ENCODE measurements at places on chromosomes 1 and 21. TPM values are rescaled to one million over a fixed set of nuclear protein-coding genes. Genes with fewer than 3 reads are reported as not detected.

DNA sequence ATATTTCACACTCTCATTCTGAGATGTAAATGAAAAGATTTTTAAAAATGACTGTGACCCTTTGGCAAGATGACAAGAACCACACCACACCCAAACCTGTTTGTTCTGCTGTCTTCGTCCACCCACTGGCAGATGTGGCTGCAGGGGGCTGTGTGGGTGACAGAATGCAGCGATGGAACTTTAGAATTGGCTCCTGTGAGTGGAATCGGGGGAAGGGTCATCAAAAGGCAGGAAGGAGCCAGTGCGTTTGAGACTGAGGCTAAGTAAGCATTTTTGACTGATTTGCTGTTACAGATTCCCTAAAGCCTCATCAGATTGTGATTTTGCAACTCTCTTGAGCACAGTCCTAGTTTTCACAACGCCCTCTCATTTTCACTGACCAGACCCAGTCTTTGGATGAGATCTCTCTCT lies 111.2 kb upstream of the ADGRL2 start:
- peak; percentile 56 for DNase-seq

DNA sequence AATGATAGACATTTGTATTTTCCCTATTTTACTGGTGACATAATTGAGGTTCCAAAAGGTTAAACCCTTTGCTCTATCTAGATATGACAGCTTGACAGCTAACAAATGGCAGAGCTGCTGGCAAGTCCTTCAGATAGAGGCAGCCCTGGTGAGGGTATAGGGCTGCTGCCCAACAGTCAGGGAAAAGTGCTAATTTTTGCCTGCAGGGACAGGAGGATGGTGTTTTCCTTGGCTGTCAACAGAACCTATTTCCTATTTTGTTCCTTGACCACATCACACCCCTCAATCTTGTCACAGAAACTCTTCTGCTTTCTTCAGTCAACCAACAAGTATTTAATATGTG lies 12.3 kb downstream of the GPA33 start:
- no peak for DNase-seq

DNA sequence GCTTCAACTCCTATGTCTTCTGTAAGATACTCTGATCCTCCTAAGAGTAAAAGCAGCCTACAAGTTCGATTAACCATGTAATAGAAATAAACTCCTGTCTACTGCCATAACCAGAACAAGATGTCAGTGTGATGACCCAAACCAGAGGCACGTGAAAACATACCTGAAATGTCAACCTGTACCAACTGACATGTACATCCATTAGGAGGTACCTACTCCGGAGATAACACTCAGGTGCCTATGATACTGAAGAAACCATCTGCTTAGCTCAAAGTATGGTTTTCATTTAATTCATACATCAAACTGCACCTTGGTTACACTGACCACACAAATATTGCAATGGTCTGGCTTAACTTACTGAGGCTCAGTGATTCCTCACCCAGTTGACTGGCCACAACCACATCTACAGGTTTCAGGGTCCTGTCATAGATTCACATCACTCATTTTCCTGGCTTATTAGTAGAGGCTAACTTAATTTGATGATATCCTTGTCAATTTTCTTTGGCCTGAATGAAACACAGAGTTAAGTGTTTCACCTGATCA lies 4.4 kb downstream of the ITPKB start:
- DNase-seq = no peak

- no peak for DNase-seq
These were observed 18.9 kb upstream of the EEIG2 start for GRCh38 chr1:108540977-108541376.

DNA sequence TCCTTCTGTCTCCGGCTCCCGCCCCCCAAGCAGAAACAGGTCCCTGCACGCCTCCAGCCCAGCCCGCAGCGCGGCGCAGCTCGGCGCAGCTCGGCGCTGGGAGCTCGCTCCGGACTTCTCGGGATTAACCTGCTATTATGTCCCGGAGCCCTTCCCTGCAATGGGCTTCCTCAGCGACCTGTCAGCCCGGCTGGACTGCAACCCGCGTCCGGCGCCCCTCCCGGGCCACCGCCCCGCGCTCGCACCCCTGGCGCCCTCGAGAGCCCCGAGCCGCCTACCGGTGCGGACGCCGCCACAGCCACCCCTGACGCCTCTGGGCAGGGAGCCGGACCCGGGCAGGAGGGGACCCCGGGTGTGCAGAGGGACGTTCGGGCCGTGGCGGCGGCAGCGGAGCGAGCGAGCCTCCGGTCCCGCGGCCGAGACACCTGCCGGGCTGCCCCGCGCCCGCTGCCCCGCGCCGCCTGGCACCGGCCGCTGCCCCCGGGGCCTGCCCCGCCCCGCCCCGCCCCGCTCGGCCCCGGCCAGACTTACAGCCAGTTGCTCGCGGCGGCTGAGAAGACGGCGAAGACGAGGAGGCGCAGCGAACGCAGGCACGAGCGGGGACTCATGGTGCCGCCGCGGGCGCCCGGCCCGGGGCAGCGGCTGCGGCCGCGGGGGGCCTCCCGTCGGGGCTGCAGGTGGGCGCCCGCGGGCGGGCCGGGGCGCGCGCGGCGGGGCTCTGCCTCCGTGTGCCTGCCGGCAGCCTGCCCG lies 407 bp downstream of the WNT4 start:
- DNase-seq = peak; percentile 47

DNA sequence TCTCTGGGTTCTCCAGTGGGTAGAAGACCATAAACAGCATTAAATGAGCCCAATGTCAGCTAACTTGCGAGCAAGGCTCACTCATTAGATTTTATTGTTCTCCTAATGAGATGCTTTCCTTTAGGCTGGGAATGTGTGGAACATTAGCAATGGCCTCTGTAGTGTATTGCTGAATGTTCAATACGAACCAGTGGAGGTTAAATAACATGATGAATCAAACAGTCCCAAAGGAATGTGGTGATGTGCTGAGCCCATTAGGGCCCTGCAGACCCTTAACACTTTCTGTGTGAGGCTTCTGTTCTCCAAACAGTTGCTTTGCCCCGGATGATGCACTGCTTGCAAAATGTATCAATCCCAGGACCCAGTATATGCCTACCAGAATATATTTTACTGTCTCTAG lies 225.5 kb downstream of the ATG4C start:
- no peak for DNase-seq

DNA sequence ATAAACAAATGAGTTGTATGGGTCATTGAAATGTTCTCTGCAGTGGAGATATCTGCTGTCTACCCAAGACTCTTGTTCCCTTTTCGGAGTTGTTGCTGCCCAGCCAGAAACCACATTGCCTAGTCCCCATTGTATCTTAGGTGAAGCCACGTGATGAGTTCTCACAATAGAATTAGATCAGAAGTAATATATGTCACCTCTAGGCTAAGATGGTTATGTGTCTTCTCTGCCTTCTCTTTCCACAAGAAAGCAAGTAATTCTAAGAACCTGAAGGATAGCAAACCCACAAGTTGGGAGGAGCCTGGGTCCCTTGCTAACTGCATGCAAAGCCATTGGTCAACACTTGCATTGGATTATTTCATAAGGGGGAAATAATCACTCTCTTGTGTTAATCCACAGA lies 76.6 kb downstream of the ADCY10 start:
- no peak for DNase-seq

DNA sequence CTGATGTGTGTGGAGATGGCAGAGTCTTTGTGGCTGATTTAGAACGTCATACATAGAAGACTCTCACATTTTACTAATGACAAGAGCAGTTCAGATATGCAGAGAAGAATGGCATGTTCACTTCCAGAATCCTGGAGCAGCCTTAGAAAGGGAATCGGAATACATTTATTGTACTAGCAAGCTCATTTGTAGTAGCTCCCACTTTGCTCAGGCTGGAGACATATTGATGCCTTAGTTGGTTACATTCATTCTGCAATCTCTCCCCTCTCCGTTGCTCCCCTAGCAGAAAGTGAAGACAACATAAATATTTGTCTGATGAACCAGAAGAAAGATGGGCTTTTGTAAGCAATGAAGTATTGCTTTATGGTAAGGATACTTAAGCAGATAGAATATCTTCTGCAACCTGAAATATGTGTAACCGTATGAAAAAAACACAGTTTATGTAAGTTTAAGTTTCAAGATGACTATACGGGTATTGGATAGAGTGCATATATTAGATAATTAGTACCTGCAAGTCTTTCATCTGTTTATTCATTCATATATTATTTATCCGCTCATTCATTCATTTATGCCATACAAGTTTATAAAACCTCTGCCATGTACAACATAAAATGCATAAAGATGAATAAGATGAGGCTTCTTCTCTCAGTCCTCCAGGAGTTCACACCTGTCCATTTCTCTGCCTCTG lies 135.7 kb downstream of the CNIH3 start:
- DNase-seq = no peak

DNA sequence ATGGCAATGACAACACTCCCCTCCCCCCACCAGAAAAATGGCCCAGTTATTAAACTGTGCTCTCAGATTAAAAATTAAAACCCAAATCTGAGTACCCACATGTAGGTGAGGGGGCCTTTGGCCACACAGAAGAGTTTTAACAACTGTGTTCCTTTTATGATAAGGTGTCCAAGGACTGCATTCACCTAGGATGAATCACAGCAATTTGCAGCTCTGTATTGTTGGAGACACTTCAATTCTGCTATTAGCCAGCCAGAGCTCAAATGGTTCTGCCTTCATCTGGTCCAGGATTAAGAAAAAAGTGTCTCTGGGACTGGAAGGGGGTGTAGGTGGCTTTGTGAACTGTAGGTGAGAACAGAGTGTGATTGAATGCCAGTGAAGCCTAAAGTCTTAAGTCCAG lies 43.3 kb upstream of the DIRAS3 start:
- DNase-seq = peak; percentile 13

- DNase-seq = no peak
These were observed 26.4 kb upstream of the FAM78B start for GRCh38 chr1:166193057-166193698.

DNA sequence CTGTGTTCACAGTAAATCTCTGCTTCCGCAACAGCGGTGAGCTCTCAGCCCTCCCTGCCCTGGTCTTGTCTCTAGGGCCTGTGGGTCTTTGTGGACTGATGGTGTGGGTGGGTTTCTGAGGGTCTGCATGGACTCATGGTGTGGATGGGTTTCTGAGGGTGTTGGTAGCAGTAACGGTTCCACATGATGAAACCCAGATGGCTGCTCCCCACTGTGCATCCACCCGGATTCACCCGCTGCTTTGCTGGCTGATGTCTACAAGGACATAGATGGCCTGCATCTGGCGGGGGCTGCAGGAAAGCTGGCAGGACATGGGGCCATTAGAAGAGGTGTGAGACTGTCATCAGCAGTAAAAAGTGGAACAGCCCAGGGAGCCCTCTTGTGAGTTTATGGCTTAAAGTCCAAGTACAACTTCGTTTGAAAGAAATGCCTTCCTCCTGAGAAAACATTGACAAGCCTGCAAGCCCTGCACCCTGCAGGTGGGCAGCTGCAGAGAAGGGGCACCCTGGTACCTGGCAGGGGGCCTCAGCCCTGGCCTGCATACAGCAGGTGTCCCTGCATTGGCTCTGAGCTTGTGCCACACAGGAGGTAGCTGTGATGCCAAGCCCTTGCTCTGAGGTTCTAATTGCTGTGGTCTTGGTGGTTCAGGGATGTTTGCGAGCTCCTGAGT lies 156.9 kb upstream of the COL6A1 start:
- DNase-seq = no peak

GRCh38 chr1:6922096-6922931 lies 137.1 kb downstream of the CAMTA1 start:
- peak; percentile 54 for DNase-seq

GRCh38 chr1:230899841-230900251 lies 31.5 kb upstream of the C1orf198 start:
- DNase-seq = no peak

DNA sequence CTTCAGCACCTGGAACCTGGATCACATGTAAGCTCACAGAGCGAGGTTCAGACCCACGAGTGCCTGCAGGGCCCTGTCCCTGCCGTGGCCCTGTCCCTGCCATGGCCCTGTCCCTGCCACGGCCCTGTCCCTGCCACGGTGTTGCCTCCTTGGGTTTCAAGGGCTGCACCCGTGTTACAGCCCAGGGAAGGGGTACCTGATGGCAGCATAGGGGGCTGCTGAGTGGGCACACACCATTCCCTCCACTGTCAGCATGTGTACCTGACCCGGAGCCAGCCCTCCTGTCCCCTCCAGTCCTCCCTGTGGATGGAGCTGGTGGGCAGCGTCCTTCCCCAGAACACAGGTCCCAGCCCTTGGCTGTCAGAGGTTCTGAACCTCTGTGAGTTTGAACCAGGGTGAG lies 15.3 kb downstream of the DFFB start:
- DNase-seq = no peak

GRCh38 chr1:28176492-28177470 lies at the start of gene PTAFR:
TSS of gene PTAFR (minus strand) at chr1:28176690. CDS start at chr1:28151021, 25,669 bp downstream.
- no peak for DNase-seq

DNA sequence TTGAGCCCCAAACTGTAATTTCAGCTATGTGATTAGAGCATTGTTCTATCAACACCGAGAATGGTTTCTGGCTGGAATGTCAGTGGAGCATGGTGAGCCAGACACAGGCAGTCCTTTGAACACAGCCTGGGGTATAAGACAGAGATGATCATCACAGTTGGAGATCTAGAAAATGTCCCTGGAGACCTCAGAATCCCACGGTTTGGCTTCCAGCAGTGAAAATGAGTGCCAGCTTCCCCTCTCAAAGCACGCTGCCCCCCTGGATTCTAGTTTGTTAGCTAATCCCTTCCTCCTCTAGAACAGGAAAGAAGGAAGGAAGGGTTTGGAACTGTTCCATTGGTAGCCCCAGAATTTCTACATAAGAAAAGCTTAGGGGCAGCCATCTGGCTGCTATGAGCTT lies 59.9 kb upstream of the JAK1 start:
- DNase-seq = no peak

GRCh38 chr1:204407295-204407971 lies 4.2 kb downstream of the PPP1R15B start:
- DNase-seq = no peak

DNA sequence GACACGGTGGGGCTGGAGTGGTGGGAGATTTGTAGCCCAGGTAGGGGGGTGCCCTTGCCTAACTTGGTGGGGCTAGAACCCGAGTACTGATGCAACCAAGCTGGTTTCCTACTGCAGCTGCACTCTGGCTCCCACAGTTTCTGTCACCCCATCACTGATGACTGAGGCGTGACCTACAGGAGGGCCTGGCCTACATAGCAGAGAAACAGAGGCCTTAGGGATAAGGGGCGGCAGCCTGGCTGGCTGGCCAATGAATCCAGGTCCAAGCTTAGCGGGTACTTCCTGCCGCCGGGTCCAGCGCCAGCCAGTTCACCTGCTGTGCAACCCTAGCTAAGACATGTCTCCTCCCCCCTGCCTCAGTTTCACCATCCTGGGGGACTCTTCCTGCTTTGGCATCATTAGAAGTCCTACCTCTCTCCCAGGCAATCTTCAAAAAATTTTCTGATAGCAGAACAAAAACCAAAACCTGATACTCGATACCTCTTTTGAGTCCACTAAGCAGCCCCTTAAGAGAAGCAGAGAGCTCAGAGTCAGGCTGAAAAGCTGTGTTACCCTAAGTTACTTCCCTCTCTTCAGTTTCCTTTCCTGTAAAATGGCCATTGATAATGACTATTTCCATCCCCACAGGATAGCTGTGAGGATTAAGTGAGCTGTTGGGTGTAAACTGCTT lies 27.3 kb upstream of the RNF19B start:
- DNase-seq = no peak

GRCh38 chr1:159938211-159938852 lies 7.1 kb downstream of the IGSF9 start:
- no peak for DNase-seq

- DNase-seq = no peak
These were observed 3.9 kb downstream of the CAPN9 start for GRCh38 chr1:230750986-230751625.

CAMSAP2 gene
- total RNA-seq = 96.9 TPM

GBP5 gene
- 0.26 TPM for total RNA-seq

TRIM67 gene
- not detected for total RNA-seq

PIGR gene
- total RNA-seq = 0.51 TPM

LINGO4 gene
- total RNA-seq = under 0.01 TPM

ACOT11 gene
- total RNA-seq = 6.0 TPM

OVAAL gene
- not detected for total RNA-seq

CASQ2 gene
- not detected for total RNA-seq

SNX7 gene
- total RNA-seq = 19.0 TPM

All from bronchial epithelial cell (primary cell).